ENCODE measurements at places on chromosomes 6 and 20. TPM values are rescaled to one million over a fixed set of nuclear protein-coding genes. Genes with fewer than 3 reads are reported as not detected.

Gene SLC17A4
- total RNA-seq, result 10.6 TPM

GRCh38 chr6:87558446-87558845 lies 31.3 kb downstream of the RARS2 start:
- peaks cover 13% of the 10 kb centered on the region for H3K36me3 ChIP-seq
- no peaks in the 10 kb centered on the region for H3K27me3 ChIP-seq
- no peak overlapping the region for H3K4me3 ChIP-seq
- DNase-seq, result no peak
- no peak overlapping the region for H3K27ac ChIP-seq

- H3K4me3 ChIP-seq, result no peak overlapping the region
- H3K36me3 ChIP-seq, result no peaks in the 10 kb centered on the region
- no peaks in the 10 kb centered on the region for H3K27me3 ChIP-seq
- no peak for DNase-seq
Observed at GRCh38 chr20:2399390-2399789, 18.7 kb downstream of the TGM6 start.

Gene BANF2
- not detected for total RNA-seq

- H3K4me3 ChIP-seq, result no peak overlapping the region
- H3K27ac ChIP-seq, result no peak overlapping the region
- no peaks in the 10 kb centered on the region for H3K27me3 ChIP-seq
- H3K4me1 ChIP-seq, result no peaks in the 10 kb centered on the region
- no peak for DNase-seq
- no peaks in the 10 kb centered on the region for H3K36me3 ChIP-seq
Observed at GRCh38 chr6:22115559-22115958, 181.3 kb downstream of the PRL start.

Gene ADGRG6
- 38.6 TPM for total RNA-seq
